Right renal cortex interstitium (tissue), 3 donors: ENCODE measurements at places on chromosomes 7 and 10. TPM values are rescaled to one million over a fixed set of nuclear protein-coding genes. Genes with fewer than 3 reads are reported as not detected.

LMOD2 gene
- polyA plus RNA-seq: 0.15 TPM

CDK1 gene
- polyA plus RNA-seq: 78.7 TPM

- no peak for DNase-seq
Measured at GRCh38 chr7:149237502-149237901, 1.9 kb upstream of the ZNF212 start.

DNA sequence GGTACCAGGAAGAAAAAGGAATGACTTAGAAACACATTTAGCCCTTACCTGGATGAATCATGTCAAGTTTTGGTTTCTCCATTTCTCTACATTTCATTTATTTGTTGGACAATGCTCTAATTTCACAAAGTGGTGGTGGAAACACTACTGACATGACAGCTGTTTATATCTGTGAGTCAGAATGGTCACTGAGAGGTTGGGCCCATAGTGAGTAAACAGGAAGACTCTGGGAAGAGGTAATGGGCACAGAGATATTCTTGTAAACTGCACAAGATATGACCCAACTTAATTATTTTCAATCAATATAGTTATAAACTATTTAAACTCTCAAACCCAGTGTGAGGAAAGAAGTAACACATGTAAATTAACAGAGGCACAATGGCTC, 176.3 kb upstream of the MEOX2 start:
- DNase-seq: no peak
